Left cardiac atrium (tissue), 4 donors: ENCODE measurements at places on chromosomes 7 and 10.

DNA sequence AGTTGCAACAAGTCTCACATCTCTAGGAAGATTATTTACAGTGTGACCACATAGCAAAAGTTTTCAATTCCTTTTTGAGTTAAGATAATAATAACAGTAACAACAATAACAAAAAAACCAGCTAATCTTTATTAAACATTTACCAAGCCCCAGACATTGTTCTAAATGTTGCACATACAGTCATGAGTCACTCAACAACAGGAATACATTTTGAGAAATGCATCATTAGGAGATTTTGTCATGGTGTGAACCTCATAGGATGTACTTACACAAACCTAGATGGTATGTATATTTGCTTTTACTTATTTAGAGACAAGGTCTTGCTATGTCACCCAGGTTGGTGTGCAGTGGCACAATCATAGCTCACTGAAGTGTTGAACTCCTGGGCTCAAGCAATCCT lies 52.0 kb downstream of the SPAM1 start:
- DNase-seq: no peak

DNA sequence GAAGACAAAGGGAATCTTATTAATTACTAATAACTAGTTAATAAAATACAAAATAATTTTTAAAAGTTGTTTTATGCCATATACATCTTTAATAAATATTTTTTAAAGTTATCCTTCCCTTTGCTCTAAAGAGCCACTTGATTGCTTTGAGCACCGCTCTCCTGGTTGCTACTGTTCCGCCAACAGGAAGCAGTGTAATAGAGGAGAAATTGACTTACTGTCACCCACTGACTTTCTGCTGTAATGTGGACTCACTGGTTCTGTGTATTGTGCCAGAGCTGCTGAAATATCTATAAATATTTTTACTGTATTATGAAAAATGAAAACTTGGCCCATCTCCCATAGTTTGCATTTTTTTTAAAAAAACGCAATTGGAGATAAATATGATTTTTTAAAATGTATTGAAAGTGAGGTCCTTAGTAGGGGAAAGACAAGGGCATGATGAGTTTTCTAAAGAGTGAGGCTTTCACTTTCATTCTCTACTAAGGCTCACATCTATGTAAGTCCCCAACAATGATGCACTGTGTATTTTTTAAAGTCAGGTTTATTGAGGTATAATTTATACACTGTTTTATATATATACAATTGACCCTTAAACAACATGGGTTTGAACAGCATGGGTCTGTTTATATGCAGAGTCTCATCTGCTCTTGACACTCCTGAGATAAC lies 100.5 kb downstream of the NPY start:
- no peak for DNase-seq

- DNase-seq: no peak
Observed at GRCh38 chr7:13411636-13412035, 577.8 kb downstream of the ETV1 start.

- no peak for DNase-seq
Observed at GRCh38 chr7:12905671-12906070, 218.2 kb downstream of the ARL4A start.

- no peak for DNase-seq
Observed at GRCh38 chr7:51139796-51140195, 176.8 kb downstream of the COBL start.
